ENCODE measurements at places on chromosomes 11 and 22.
A peak's percentile ranks its signal among the peaks of the same experiment; 100 is the strongest.

- DNase-seq: peak; percentile 29
Observed at GRCh38 chr22:20750461-20751184, 23.3 kb upstream of the SERPIND1 start.

GRCh38 chr11:36030731-36031281 lies 86.9 kb downstream of the LDLRAD3 start:
- DNase-seq: no peak

DNA sequence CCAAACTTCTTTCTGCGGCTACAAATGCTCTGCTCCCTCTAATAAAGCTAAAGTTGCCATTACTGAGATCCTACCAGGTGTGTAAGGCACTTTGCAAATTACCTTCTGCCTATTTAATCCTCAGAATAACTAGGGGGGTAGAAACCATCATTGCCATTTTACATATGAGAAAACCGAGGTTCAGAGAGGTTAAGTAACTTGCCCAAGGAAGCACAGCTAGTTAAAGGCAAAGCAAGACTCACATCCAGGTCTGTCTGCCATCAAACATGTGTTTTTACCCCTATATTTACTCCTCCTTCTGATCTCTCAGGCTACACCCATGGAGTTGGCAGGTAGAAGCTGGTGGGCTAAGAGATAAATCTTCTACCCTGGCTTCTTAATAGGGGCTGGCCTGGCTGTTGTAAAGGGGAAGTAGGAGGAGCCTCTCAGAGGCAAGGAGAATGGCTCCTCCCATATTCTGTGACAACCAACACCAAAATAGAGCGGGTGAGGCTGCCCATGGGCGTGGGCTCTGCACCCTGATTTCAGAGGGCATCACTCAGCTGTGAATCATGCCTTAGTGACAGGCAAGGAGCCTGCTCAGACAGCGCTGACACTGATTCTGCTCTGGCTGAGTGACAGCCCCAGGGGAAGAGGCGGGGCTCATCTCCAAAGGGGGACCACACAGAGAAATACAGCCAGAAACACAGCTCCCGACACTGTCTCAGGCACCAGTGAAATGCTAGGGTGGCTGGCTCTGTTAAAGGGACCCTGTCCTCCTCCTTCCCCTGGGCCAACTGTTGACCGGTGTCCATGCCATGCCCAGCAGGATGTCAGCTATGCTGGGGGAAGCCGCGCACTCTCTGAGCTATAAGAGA lies 106.8 kb downstream of the ABTB2 start:
- DNase-seq: peak; percentile 67

GRCh38 chr11:130707217-130707616 lies 209.1 kb downstream of the SNX19 start:
- no peak for DNase-seq

- DNase-seq: no peak
Observed at GRCh38 chr11:24683583-24683982, 186.7 kb downstream of the LUZP2 start.

GRCh38 chr22:26646158-26646557 lies 11.2 kb upstream of the MIAT start:
- no peak for DNase-seq

DNA sequence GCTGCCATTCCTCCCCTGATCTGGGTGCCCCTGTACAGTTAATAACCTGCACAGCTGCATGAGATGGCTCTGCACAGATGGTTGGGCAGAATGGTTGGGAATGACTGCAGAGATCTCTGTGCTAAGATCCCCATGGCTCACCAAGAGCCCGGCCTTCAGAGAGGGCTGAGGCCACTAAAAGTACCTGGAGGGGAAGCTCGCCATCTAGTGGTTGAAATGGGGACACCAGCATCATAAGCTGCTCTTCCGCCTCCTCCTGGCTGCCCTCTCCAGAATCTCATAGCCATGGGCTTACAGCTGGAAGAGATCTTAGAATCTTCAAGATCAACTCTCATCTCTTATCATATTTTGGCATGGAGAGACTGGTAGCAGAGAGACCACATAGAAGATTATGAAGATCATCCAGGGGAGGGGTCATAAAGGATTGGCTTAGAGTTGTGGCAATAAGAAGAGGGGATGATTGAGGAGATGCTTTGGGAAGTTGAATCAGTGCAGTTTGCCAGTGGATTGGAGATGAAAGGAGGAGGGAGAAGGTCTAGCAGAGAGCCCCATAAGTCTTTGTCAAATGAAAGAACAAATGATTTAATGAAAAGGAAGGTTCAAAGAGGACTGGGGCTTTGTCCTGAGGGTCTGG lies 22.0 kb upstream of the TLCD5 start:
- peak; percentile 41 for DNase-seq

GRCh38 chr11:127061947-127062346 lies 61.4 kb upstream of the KIRREL3 start:
- no peak for DNase-seq

DNA sequence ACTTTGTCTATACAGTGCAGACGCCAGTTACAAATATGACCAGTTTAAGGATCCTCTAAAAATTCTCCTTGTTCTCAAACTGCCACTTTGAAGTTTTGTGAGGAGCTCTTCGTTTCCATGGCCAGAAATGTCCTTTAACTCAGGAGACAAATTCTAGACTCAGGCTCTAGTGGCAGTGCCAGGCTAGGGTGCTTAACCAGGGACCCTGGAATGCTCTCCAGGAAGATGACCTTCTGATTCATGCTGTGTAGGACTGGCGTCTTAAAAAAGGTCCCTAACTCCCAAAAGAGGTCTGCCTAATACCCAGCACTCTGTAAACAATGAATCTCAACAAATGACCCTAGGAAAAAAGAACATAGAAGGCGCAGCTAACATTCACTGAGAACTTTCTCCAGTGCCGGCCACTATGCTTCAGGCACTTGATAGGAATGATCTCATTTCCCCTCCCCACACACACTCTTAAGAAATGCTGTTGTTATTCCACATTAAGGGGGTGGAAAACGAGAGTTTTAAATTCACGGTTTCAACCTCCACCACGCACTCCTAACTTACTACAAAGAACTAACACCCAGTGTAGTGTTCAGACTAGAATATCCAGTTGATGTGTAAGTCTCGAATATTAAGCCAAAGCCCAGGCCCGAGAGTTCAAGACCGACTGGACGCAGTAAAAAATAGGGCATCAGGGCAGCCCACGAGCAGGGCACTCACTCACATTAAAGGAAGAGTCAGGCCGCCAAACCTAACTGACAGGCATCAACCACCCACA lies 747 bp downstream of the NXF1 start:
- no peak for DNase-seq

- peak; percentile 78 for DNase-seq
Observed at GRCh38 chr22:20117633-20118299, 740 bp upstream of the TRMT2A start.

DNA sequence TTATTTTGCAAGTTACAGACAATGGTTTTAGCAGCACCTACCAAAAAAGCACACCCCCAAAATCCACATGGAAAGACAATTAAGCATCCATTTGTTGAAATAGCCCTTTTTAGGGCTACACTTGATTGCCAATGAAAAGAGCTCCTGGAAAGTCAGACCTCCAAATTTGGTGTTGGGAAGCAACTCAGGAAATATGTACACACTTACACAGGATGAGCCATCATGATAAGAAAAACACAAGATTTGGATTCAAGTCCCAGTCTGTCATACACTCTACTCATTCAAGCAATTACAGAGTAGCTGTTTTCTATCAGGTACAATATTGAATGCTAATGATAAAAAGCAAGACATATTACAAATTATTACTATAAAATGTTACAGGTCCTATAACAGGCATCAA lies 31.5 kb downstream of the FAM168A start:
- no peak for DNase-seq

DNA sequence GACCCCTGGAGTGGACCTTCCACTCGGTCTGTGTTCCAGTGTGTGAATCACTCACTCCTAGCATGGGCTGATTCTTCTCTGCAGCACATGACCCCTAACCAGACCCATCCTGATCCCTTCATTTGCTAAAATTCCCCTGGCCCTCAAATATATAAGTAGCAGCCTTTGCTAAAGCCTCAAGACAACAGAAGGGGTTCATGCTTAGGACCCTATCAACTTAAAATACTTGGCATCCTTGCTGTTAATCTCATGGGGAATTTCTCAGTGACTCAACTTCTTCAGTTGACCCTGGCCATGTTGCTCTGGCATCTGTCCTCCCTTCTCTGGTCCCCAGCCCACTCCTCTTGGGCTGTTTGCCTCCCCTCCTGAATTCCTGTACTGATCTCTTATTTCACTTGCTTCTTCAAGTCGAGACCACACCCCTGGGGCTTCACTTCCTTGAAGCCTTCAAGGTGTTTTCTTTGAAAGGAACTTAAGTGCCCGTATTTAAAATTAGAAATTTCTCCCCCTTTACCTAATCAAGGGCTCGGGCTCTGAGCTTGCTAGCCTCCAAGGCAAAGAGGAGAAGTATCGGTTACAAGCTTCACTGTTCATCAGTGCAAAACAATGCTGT lies 23.6 kb downstream of the NNMT start:
- no peak for DNase-seq

DNA sequence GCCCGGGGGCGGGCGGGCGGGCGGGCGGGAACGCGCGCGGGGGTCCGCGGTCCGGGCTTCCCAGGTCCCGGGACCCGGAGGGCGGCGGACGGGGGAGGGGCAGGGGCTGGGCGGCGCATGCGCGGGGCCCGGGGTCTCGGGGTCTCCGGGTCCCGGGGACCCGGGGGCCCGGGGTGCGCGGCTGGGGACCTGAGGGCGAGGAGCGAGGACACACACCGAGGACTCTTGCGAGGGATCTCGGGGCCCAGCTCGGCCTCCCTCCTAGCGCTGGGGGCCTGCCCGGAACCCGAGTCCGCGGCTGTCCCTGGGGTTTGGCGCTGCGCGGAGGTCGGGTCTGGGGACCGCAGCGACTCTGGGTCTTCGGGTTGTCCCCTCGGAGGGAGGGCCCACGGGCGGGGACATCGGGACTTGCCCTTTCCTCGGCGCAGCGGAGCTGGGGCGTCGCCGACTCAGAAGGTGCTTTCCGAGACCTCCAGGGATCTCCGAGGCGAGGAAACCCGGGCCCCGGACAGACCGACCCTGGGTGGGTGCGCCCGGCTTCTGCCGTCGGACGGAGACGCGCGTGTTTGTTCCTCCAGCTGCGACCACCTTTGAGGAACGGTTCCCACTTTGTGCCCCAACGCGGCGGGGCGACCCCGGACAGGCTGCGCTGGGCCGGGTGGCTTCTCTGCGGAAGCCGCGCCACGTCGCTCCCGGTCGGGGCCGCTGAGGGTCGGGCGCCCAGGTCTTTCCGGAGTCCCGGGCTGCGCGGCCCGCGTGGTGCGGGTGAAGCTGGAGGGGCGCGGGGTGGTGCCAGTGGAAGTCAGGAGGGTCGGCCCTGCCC lies 540 bp downstream of the PPARA start:
- DNase-seq: peak; percentile 65

DNA sequence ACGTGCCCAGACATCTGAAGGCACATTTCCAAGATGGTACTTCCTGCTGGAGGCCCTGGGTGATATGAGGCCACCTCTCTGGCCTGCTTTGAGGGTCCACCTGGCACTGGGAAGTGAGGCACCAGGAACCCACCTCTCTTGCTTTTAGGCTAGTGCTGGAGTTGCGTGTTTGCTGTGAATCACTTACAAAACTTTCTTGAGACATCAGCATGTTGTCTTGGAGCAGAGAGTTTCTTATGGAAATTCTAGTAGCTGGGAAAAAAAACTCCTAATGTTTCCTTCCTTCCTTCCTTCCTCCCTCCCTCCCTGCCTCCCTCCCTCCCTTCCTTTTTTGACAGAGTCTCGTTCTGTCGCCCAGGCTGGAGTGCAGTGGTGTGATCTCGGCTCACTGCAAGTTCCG lies 341.3 kb downstream of the MIAT start:
- DNase-seq: no peak

GRCh38 chr11:64854157-64854533 lies 9.7 kb upstream of the CDC42BPG start:
- DNase-seq: no peak

- DNase-seq: no peak
Observed at GRCh38 chr22:30413745-30414524, 11.6 kb upstream of the MTFP1 start.

- DNase-seq: no peak
Observed at GRCh38 chr11:34309965-34310364, 47.8 kb downstream of the ABTB2 start.

- no peak for DNase-seq
Observed at GRCh38 chr22:49727191-49727880, 100.3 kb downstream of the BRD1 start.

- DNase-seq: peak; percentile 20
Observed at GRCh38 chr11:16935518-16936302, 78.5 kb downstream of the PLEKHA7 start.

- no peak for DNase-seq
Observed at GRCh38 chr22:31210556-31211421, 1.3 kb upstream of the LIMK2 start.
